ENCODE measurements at places on chromosomes 13 and 19. TPM values are rescaled to one million over a fixed set of nuclear protein-coding genes. Genes with fewer than 3 reads are reported as not detected.

GRCh38 chr19:38647966-38648768 is 718 bp downstream of the ACTN4 start:
- no peak for ATAC-seq

The LSR gene
- 66.6 TPM for total RNA-seq

DNA sequence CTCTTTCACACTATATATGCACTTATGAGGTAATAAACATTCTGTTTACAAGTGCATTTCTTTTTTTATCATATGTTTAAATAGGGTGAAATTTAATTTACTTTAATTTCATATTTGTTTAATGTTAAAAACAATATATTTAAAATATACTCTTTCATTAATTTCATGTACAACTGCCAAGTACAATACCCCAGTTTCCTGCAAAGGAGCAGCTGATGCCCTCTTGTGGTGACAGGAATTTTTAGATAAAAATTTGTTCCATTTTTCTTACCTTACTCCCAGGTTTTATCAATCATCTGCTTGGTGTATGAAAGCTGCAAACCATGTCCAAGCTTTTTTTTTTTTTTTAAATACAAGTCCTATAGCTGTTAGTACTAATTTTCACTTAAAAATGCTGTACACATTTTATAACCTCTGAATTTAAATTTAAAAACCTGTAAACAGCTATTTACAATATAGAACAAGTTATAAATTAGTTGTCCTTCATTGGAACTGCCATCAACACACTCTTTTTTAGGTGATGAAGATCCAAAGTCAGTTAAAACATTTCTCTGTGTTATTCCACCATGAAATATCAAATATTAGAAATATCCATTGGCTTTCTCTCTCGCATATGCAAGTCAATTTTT is 4.9 kb downstream of the PCDH20 start:
- no peak for ATAC-seq

DNA sequence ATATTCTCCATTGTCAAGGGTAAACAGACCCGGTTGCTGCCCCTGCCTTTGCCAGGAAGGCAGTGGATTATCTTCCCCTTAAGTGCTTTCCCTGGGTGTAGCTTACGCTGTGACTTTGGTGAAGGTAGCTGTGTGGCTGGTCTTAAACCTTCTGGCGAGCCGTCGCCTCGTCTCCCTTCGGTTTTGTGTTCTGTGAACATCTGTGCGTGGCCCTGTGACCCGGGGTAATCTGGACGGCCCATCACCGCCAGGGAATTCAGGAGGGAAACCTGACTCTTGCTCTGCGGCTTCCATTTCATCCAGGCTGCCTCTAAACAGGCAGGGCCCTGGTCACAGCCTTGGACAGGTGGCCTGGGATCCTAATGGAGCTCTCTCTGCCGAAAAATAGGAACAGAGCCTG is 78.7 kb downstream of the SHISA2 start:
- ATAC-seq: no peak

The PROSER3 gene
- 14.7 TPM for total RNA-seq

- no peak for ATAC-seq
Measured at GRCh38 chr13:114067886-114068651, 64.4 kb downstream of the RASA3 start.

DNA sequence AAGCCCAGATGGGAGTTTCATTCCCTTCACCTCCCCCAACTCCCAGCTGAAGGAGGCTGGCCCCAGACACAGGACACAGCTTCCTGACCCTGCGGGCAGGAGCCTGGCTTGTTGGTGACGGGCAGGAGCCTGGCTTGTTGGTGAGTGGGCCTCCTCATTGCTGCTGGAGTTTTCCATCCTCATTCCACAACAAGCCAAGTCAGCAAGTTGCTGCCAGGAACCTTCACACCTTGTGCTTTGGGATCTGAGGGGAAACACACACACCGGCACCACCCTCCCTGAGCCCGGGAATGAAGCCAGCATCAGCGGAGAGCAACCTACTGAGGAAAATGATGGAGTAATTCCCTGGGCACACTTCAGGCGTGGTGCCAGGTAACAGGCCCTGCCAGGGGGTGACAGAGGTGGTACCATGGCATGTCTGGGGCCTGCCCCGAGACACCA is 74.9 kb downstream of the ALOX5AP start:
- ATAC-seq: peak; percentile 61

DNA sequence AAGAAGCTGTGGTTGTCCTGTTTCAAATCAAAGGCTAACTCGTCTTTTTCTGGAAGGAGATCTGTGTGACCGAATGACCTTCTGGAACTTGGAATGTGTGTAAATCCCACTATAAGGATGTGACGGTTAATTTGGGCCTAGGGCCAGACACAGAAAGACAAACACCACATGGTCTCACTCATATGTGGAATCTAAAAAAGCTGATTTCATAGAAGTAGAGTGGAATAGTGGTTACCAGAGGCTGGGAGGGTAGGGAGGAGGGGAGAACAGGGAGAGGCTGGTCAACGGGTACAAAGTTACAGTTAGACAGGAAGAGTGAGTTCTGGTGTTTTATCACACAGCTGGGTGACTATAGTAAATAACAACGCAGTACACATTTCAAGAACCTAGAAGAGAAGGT is 39.3 kb upstream of the RGCC start:
- ATAC-seq: no peak

The EMC10 gene
- total RNA-seq: 53.8 TPM

GRCh38 chr19:54389553-54389952 is 24.8 kb upstream of the LAIR1 start:
- no peak for ATAC-seq

The EML2 gene
- total RNA-seq: 85.4 TPM

The INTS6 gene
- 26.5 TPM for total RNA-seq

DNA sequence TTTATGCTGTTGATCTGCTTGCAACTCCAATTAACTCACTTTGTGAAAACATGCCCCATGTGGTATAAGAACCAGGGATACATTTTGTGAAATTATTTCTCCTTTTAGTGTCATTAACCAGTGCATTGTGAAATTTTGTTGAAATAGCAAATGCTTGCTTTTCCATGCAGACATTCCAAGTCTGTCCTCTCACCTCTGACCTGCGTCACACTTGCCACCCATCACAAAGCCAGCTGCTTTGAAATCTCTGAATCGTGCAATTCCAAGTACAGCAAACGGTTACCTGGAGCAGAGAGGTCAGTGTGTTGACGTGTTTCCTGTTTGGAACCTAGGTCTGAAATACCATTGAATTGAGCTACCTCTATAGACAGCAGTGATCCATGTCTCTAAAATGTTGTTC is 4.9 kb upstream of the SLC25A15 start:
- no peak for ATAC-seq

The ACP7 gene
- 0.32 TPM for total RNA-seq

The CLEC17A gene
- 0.20 TPM for total RNA-seq

DNA sequence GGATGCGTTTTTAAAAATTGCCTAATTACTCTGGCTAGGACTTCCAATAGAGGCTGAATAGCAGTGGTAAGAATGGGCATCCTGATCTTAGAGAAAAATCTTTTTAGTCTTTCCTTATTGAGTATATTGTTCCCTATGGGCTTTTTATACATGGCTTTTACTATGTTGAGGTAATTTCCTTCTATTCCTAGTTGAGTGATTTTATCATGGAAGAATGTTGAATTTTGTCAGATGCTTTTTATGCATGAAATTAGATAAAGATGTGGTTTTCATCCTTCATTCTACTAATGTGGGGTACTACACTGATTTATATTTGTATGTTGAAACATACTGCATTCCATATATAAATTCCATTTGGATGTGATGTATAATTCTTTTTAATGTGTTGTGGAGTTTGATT is 2673.8 kb downstream of the PCDH9 start:
- ATAC-seq: no peak

GRCh38 chr19:9130965-9131364 is 4.2 kb upstream of the OR7G3 start:
- ATAC-seq: no peak

DNA sequence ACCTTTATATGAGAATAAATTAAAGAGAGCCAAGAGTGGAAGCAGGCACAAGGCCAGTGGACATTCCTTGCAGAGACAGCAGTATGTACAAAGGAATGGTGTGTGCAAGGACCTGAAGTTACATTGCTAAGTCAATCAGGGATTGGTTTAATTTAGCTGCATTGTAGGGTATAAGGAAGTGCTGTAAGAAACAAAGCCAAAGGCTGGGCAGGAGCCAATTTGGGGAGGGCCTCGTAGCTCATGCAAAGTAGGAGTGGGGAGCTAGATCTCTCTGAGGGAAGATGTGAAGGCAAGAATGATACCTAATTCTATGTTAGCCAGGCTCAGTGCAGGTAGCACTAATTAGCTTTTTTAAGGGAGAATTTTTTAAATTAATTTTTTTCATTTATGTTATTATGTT is 76.7 kb downstream of the SLAIN1 start:
- no peak for ATAC-seq

DNA sequence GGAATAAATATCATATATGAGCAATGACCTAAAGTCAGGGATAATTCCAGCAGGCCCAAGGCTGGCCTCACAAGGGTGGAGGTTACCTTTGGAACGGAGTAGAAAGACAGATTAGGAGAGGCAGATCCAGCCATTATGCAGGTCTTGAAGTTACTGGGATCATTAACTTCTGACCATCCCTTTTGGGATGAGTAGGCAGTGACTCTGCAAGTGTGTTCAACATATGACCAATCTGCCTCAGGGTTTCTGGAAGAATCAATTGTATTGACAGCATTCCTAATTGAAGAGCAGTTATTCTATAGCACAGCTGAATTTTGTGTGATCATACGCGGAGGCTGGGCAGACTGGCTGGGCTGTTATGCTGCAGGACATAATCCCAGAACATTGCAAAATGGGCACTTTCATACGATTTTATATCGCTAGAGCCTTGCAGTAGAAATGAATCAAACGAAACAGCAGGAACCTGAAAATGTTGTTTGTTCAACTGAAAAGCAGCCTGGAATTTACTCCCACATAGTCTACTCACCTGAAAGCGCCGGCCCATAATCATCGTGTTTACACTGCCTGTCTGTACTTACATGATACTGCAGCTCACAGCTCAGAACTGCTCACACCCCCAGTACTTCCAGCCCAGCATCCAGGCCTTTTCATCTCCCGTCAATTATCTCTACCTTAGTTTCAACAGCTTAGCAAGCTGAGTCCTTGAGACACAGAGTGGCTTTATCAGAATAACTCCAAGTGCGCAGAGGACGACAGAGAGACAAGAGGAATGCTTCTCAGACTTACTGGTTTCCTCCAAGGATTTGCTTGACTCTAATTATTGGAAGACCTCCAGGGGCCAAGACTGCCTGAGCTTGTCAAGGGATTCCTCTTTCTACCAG is 556.1 kb downstream of the EFNB2 start:
- ATAC-seq: peak; percentile 87

DNA sequence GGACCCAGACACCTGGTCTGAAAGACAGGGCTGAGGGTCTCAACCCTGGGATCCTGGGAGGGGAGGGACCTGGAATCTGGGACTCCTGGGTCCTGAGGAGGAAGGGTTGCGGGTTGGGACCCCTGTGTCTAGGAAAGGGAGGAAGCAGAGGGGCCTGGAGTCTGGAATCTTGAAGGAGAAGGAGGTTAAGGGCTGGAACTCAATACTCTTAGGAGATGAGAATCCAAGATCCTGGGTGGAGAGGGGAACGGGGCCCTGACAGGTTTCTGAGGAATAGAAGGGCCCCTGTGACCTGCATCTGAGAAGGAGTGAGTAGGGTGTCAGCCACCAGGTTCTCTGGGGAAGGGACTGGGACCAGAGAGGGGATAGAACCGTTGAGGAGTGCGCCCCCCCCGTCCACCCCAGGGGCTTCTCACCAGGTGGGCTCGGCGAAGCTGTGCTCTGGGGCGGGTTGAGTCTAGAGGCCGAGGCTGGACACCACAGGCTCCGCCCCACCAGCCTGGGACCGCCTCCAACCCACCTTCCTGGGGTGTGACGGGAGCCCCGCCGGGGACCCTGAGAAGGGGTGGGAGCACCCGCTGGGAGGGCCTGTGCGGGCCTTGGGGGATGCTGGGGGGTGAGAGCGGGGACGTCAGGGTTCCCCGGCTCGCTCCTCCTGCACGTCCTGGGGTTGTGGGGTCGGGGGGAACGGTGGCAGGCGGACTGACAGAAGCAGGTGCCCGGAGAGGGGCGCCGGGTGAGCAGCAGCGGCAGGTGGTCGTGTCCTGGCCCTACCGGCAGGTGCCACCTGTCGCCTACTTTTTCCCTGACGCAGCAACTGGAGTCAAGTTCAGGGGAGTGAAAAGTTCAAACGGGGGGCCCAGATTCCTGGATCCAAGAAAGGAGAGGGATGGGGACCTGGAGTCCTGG is at the start of gene MAMSTR:
Gene MAMSTR (minus strand): TSS at position 463 of the 909 bp plus-strand sequence. CDS start 694 bp downstream, outside the sequence.
- no peak for ATAC-seq

DNA sequence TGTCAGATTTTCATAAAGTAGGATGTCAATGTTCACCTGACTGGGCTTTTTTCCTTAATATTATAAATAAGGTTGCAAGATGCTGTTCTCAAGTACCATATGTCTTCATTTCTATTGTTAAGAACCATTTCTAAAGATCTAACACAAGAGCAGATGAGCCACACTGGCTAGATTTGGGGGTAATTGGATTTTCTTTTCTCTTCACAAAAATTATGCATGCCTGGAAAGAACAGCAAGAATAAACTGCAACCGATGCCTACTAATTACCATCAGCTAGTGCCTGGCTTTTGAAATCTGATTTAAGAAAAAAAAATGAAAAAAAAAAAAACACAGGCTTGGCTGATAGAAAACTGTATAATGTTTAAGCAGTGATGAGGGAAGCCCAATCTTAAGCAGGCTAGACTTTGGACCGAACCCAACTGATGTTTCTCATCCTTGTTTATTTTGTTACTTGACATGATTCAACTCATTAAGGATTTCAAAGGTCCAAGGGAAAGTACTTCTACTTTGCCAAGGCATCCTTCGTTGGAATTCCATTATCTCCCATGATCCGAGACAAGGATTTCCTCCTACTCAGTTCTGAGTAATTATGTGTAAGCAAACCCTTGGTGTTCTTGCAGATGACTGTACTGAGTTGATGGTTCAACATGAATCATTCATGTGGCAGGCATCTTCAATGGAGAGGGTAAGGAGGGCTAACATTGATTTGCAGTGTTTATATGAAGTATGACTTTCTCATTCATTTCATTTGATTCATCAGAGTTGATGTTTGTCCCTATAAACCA is 300.5 kb downstream of the SPRY2 start:
- peak; percentile 80 for ATAC-seq

The NCR1 gene
- total RNA-seq: 0.44 TPM

The CEACAM4 gene
- total RNA-seq: 0.24 TPM

GRCh38 chr19:46226438-46226973 is 3.0 kb upstream of the IGFL1 start:
- ATAC-seq: no peak

- ATAC-seq: no peak
Measured at GRCh38 chr13:28531845-28532387, 37.0 kb upstream of the FLT1 start.

The KLF16 gene
- 23.4 TPM for total RNA-seq

DNA sequence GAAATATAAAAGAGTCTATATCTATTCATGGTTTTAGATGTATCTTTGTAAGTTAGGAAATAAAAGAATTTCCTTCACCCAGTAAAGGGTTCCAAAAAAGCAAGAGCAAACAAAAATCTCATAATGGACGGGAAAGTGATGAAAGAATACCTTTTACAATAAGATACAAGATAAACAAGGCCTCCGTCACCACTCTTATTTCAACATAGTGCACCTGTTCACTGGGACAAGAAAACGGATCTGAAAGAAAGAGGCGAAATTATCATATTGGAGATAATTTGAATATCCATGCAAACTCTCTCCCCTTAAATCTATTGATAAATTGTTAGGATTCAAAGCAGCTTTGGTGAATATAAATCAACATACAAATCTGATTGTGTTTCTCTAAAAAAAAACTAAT is 877 bp upstream of the NLRP11 start:
- no peak for ATAC-seq

GRCh38 chr13:86922936-86923335 is 748.2 kb upstream of the SLITRK5 start:
- ATAC-seq: no peak

- ATAC-seq: peak; percentile 91
Measured at GRCh38 chr19:54172471-54173358, at the start of gene TMC4. TMC4 (minus strand) TSS chr19:54173160; CDS start chr19:54173117, 43 bp downstream.

The C1QTNF9B gene
- not detected for total RNA-seq
